Ovary (tissue), 10 donors: ENCODE measurements at places on chromosomes 6 and 20. TPM values are rescaled to one million over a fixed set of nuclear protein-coding genes. Genes with fewer than 3 reads are reported as not detected.

DNA sequence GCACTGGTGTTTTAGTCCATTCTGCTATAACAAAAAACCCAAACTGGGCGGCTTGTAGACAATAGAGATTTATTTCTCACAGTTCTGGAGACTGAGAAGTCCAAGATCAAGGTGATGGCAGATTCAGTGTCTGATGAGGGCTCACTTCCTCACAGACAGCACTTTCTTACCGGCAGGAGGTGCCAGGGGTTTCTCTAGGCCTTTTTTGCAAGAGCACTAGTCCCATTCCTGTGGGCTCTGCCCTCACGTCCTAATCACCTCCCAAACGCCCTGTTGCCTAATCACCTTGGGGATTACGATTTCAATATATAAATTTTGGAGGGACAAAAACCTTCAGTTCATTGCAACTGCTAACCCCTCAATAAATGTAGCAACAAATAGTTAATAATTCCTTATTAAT, 140.0 kb upstream of the SGK1 start:
- peaks cover 3% of the 10 kb centered on the region for H3K4me1 ChIP-seq
- H3K27ac ChIP-seq: no peak overlapping the region
- H3K36me3 ChIP-seq: no peaks in the 10 kb centered on the region
- H3K27me3 ChIP-seq: no peaks in the 10 kb centered on the region
- no peak for DNase-seq
- no peak overlapping the region for H3K4me3 ChIP-seq

- no peaks in the 10 kb centered on the region for H3K4me1 ChIP-seq
- H3K27ac ChIP-seq: no peak overlapping the region
- DNase-seq: no peak
- no peaks in the 10 kb centered on the region for H3K27me3 ChIP-seq
- H3K36me3 ChIP-seq: no peaks in the 10 kb centered on the region
These were observed 626.1 kb upstream of the ID4 start for GRCh38 chr6:19210849-19211590.

GRCh38 chr6:124738482-124738881, 223.8 kb upstream of the RNF217 start:
- no peaks in the 10 kb centered on the region for H3K4me1 ChIP-seq
- H3K4me3 ChIP-seq: no peak overlapping the region
- no peaks in the 10 kb centered on the region for H3K36me3 ChIP-seq
- H3K27ac ChIP-seq: no peak overlapping the region
- no peaks in the 10 kb centered on the region for H3K27me3 ChIP-seq

DNA sequence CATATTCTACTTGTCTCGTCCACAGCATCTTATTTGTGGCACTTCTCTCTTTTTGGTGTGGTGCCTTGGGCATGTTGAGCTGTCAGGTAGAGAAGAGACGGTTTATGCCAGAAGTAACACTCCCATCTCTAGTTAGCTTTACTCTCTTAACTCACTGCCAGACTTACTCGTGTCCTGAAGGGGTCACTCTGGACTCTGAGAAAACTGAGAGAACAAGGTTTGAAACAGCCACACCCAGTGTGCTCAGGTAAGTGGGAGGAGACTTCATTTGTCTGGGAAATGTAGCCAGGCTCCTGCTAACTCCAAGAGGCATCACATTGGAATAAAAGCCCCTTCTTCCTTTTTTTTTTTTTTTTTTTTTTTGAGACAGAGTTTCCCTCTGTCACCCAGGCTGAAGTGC, 360.8 kb downstream of the QKI start:
- DNase-seq: no peak
- H3K4me3 ChIP-seq: no peak overlapping the region
- no peaks in the 10 kb centered on the region for H3K4me1 ChIP-seq
- H3K36me3 ChIP-seq: no peaks in the 10 kb centered on the region
- no peak overlapping the region for H3K27ac ChIP-seq

DNA sequence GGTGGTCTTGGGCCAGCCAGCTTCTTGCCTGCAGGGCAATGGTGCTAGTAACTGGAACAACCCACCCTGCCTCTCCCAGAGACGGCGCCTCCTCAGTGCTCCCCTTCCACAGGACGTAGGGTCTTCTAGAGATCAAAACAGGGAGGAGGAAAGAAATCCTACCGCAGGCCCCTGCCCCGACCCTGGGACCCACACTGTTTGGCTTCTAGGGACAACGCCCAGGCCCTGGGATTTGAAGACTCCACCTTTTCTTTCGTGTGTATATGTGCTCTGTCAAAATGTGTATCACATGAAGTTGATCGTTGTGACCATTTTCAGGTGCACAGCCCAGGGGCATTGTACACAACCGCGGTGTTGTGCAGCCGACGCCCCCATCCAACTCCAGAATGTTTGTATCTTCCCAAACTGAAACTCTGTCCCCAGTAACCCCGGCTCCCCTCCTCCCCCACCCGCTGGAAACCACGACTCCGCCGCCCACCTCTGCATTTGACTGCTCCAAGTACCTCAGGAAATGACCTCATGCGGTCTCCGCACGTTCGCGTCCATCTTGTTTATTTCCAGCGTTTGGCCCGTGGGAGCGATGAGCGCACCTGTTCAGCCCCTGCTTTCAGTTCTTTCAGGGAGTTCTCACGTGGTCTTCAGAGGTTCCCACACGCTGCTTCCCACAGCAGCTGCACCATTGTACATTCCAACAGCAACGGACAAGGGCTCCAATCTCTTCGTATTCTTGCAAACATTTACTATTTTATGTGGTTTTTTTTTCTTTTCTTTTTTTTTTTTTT, 3.4 kb upstream of the BHLHE23 start:
- H3K4me3 ChIP-seq: no peak overlapping the region
- H3K27ac ChIP-seq: no peak overlapping the region

- no peak overlapping the region for H3K27ac ChIP-seq
- DNase-seq: no peak
- no peaks in the 10 kb centered on the region for H3K36me3 ChIP-seq
- peaks cover 1% of the 10 kb centered on the region for H3K4me1 ChIP-seq
- no peak overlapping the region for H3K4me3 ChIP-seq
- H3K27me3 ChIP-seq: no peaks in the 10 kb centered on the region
These were observed 401.7 kb downstream of the ZFAND3 start for GRCh38 chr6:38221251-38221650.

GRCh38 chr6:27966044-27966443, 9.0 kb downstream of the OR2B6 start:
- H3K36me3 ChIP-seq: no peaks in the 10 kb centered on the region
- no peaks in the 10 kb centered on the region for H3K27me3 ChIP-seq
- H3K27ac ChIP-seq: no peak overlapping the region
- DNase-seq: no peak

DNA sequence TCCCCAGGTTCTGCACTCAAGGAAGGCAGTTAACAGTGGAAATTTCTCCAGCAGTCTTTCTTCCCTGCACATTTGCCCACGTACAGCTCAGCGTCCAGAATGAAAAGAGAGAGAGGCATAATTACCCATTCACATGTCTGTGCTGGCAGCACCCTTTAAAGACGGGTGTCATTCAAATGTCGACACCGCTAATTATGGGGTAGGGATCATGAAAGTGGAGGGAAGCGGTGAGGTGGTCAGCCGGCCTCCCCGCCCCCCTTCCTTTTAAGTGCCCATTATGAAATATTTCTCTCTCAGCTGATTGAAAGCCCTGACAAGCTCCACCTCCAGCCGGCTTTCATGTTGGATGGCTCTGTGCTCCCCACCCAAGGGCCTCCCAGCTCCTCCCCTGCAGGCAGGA, 246.1 kb downstream of the BMP7 start:
- no peak overlapping the region for H3K4me3 ChIP-seq
- no peaks in the 10 kb centered on the region for H3K36me3 ChIP-seq
- no peaks in the 10 kb centered on the region for H3K4me1 ChIP-seq
- no peaks in the 10 kb centered on the region for H3K27me3 ChIP-seq

- DNase-seq: peak; percentile 35
- H3K4me1 ChIP-seq: peaks cover 27% of the 10 kb centered on the region
- H3K27me3 ChIP-seq: no peaks in the 10 kb centered on the region
- H3K4me3 ChIP-seq: peak overlapping the region; percentile 85
- H3K36me3 ChIP-seq: no peaks in the 10 kb centered on the region
These were observed 474 bp downstream of the RBM38 start for GRCh38 chr20:57391439-57392301.

- no peaks in the 10 kb centered on the region for H3K4me1 ChIP-seq
- H3K27me3 ChIP-seq: no peaks in the 10 kb centered on the region
- no peaks in the 10 kb centered on the region for H3K36me3 ChIP-seq
- no peak overlapping the region for H3K27ac ChIP-seq
- DNase-seq: no peak
These were observed 30.3 kb downstream of the LRFN2 start for GRCh38 chr6:40556881-40557280.

DNA sequence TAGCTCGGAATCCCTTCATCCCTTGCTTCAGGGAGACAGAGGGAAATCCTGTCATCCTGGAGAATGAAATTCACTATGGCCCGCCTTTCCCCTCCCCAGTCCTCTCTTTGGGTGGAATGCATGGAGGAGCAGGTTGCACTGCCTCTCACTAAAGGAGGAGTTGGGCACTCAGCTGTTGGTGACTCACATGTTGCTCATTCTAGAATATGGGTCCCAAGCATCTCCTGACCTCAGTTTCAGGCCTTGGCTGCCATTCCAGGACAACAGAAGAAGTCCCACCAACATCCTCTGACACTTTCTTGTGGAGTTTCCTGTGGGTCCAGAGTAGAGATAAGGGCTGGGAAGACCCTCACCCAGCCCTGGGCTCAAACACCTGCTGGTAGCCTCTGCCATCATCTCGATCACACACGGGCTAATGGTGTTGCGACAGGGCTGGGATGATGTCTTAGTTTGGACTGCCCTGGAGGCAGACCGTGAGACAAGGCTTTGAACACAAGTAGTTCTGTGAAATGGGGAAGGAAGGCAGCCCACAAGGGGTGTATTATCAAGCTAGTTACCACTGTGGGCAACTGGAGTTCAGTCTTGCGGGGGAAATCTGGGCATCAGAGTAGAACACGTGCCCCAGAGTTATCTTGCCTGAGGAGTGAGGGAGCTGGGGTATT, 52.4 kb upstream of the RNF24 start:
- DNase-seq: no peak
- peaks cover 2% of the 10 kb centered on the region for H3K4me1 ChIP-seq
- no peaks in the 10 kb centered on the region for H3K36me3 ChIP-seq

The CD109 gene
- 1.2 TPM for polyA plus RNA-seq

DNA sequence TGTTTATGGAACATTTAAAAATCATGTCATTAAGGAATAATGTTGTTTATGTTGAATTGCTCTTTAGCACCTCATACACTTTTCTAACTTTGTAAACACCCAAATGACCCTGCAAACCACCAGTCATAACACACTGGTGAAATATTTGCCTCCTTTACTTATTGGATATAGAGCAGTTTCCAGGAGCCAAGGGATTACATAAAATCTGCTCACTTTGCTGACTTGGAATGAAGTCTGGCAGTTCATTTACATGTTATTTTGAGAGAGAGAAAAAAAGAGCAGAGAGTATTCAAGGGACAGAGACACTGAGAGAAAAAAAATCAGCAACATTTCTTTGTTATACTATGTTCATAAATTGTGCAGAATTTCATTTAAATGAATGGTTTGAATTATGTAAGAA, 46.6 kb upstream of the DEFB112 start:
- H3K27me3 ChIP-seq: no peaks in the 10 kb centered on the region
- H3K4me3 ChIP-seq: no peak overlapping the region
- no peaks in the 10 kb centered on the region for H3K4me1 ChIP-seq

The AK9 gene
- polyA plus RNA-seq: 2.9 TPM

The FOXQ1 gene
- polyA plus RNA-seq: 0.07 TPM

- no peaks in the 10 kb centered on the region for H3K27me3 ChIP-seq
- no peaks in the 10 kb centered on the region for H3K36me3 ChIP-seq
- no peaks in the 10 kb centered on the region for H3K4me1 ChIP-seq
These were observed 50.6 kb downstream of the NUP153 start for GRCh38 chr6:17656092-17656491.

DNA sequence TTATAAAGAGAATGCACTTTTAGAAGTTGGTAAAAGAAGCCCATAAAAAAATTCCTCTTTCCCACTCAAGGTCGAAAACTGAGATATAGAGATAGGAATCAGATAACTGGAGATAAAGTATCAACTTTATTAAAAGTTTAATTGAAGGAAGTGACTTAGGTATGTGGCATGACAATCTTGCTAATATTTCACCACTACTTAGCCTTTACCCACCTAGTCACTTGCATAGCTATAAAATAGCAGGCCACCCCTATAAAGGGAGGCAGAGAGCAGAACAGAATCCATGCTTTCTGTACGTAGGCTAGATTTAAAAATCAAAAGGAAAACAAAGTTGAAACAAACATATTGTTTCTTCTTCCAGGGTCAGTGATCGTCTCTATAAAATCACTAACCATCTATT, 13.2 kb upstream of the TBC1D32 start:
- no peak overlapping the region for H3K27ac ChIP-seq
- H3K27me3 ChIP-seq: no peaks in the 10 kb centered on the region
- H3K4me1 ChIP-seq: no peaks in the 10 kb centered on the region
- DNase-seq: no peak
- H3K4me3 ChIP-seq: no peak overlapping the region

DNA sequence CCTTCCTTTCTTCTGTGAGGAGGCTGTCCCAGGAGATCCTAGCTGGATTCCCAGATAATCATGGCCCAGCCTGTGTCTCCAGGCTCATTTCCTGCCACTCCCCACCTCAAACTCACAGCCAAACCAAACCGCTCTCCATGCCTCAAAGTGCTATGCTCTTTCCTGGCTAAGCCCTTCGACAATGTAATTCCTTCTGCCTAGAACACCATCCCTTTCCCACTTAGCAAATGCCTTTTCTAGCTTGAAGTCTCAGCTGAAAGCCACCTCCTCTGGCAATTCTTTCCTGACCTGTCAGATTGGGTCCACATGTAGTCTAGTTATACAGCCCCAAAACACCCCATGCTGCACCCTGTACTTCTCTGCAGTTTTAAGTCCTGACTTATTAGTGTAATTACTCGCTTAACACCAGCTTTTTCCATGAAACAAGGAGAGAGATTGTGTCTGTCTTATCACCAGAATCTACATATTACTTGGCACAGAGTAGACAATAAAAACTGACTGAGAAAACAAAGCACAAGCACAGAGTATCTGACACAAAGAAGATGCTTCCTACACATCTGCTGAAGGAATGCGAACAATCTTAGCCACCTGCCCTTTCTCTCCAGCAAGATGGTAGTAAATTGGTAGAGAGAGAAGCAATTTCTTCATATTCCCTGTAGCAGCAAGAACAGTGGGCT, 5.4 kb downstream of the TRIM26 start:
- H3K4me1 ChIP-seq: peaks cover 13% of the 10 kb centered on the region
- DNase-seq: no peak
- no peaks in the 10 kb centered on the region for H3K27me3 ChIP-seq
- H3K4me3 ChIP-seq: no peak overlapping the region
- H3K27ac ChIP-seq: no peak overlapping the region
- H3K36me3 ChIP-seq: no peaks in the 10 kb centered on the region

The PLEKHG1 gene
- polyA plus RNA-seq: 11.9 TPM

The PTGIS gene
- polyA plus RNA-seq: 130 TPM

DNA sequence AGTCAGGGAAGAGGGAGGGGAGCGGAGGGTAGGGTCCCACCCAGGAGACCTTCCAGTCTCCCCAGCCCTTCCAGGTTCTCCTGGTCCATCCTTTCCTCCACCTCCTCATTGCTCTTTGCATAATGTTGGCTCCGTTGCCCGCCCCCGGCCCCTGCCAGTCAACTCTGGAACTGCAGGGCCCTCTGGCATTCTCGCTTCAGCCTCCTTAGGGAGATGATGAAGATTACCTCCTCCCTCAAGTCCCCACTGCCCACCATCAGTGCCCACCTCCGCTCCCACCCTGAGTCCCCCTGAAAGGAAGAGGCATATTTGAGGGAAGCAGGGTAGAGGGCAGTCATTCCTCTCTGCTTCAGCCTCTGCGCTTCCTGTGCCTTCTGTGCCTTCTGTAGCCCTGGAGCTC, 8.5 kb downstream of the TMEM63B start:
- no peaks in the 10 kb centered on the region for H3K4me1 ChIP-seq
- no peak overlapping the region for H3K4me3 ChIP-seq
- H3K27me3 ChIP-seq: no peaks in the 10 kb centered on the region
- no peak overlapping the region for H3K27ac ChIP-seq
- H3K36me3 ChIP-seq: no peaks in the 10 kb centered on the region
- no peak for DNase-seq

- H3K27me3 ChIP-seq: no peaks in the 10 kb centered on the region
- no peaks in the 10 kb centered on the region for H3K4me1 ChIP-seq
- H3K27ac ChIP-seq: no peak overlapping the region
- DNase-seq: no peak
These were observed 348.3 kb downstream of the DHX35 start for GRCh38 chr20:39310363-39310995.
